COR-L47 (cell line): ENCODE measurements at places on chromosomes 6 and 20.
A peak's percentile ranks its signal among the peaks of the same experiment; 100 is the strongest.

DNA sequence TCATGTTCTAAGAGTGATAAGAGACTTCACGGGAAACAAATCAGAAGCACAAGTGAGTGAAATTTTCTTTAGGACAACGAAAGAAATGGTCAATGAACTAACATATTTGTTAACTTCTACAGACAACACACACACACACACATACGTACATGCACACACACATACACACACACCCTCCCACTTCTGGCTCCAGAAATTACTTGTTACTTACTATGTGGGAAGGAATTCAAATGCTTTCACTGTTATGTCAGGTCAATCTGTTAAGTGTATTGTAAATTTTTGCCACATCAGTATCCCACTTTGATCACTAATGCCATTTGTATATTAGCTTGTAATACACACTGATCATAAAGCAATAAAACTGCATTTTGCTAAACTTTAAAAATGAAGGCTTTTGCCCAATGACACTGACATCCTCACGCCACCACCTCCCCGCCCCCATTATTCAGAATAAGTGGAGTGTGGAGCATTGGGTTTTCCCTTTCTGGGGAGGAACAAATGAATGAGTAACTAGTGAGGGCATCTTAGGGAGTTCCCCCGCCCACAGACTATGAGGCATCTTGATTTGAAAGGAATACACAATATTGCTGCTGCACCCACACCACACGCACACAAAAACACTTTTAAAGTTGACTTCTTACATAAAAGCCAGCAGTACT is 76.2 kb downstream of the ATXN1 start:
- DNase-seq = no peak

- DNase-seq = no peak
Measured at GRCh38 chr6:111980971-111981840, 72.7 kb upstream of the CCN6 start.

DNA sequence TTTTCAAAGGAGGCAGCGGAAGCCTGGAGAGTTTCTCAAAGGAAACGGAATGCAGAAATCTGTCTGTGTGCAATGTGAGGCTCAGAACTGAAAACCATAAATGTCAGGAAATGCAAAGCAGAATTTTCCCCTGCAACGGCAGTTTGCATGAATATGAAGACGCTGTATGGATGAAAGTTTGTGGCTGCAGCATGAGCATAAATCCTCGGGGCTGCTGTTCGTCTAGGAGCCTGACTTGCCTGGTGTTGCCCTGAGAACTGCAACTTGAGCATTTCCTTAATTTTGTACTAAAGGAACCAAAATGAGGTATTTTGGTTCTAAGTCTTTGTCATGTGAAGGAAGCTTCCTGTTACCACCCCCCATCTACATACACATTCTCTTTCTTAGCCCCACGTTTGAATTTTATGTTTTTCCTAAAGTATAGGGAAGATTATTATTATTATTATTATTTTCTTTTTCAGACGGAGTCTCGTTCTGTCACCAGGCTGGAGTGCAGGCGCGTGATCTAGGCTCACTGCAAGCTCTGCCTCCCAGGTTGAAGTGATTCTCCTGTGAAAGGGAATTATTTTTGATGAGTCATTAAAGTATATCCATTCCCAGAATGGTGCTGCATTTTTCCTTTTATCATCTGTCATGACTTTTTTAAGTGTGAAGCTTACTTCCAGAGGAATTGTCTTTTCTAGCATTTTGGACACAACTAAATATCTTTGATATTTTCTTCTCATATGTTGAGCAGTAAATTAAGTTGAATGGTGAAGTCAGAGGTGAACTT is 33.1 kb downstream of the MTHFD1L start:
- no peak for DNase-seq

DNA sequence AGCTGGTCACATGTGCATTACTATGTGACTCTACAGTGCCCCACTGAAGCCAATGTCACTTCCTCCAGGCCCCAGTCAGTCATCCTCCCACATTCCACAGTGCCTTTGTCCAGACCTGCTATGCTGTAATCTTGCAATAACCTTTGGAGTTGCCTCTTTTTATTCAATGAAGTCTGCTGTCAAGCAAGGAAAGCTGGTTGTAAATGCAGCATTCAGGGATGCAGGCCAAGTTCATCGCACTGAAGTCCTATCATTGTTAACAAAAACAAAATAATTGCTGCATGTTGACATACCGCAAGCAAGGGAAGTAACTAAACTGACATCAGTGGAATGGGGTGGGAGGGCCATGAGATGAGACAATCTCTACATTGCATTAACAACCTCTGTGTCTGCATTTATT is 131.2 kb upstream of the CDYL start:
- DNase-seq = peak; percentile 37

DNA sequence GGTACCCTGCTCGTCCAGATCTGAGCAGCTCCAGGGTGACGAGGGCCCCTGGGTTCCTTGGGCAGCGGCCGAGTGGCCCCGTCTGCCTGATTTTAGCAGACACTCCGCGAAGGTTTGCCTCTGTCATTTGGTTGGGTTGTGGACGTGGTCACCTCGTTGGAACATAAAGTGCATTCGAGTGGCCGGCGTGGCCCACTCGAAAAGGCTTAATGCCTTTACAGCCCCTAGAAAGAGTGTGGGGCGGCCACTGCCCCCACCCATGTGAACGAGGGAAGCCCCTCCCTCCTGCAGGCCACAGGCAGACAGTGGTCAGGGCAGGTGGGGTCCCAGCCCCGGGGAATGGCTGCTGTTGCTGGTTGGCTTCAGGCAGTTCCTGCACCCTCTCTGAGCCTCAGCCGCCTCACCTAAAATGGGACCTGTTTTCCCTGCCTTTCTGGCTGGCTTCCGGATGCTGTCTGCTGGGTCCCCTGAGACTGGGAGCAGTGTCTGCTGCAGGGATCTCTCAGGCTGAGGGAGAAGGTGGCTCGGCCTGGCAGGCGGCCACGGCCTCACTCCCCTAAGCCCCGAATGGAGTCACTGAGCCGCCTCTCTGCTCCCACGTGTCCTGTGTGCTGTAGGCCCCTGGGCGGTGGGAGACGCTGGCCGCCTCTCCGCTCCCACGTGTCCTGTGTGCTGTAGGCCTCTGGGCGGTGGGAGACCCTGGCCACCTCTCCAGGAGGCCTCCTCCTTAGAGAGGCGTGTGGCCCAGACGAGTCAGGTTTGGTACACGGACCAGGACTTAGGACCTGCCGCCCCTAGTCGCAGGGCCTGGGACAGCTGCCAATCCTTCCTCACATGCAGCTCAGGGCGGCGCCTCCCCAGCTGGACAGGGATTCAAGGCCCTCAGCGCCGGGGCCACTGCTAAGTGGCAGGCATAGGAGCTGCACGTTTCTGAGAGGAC is 233.0 kb downstream of the ERMARD start:
- DNase-seq = no peak

GRCh38 chr6:142682985-142683384 is 262.0 kb downstream of the HIVEP2 start:
- no peak for DNase-seq

- DNase-seq = no peak
Measured at GRCh38 chr6:111899531-111899930, 26.3 kb upstream of the FYN start.

GRCh38 chr20:25191689-25192088 is 3.8 kb upstream of the ENTPD6 start:
- DNase-seq = no peak

- DNase-seq = no peak
Measured at GRCh38 chr20:62051144-62051543, 14.5 kb downstream of the TAF4 start.

GRCh38 chr6:150286912-150287311 is 81.9 kb upstream of the IYD start:
- DNase-seq = no peak
